Activated T-cell treated with anti-CD3 and anti-CD28 coated beads for 4 hours (primary cell): ENCODE measurements at places on chromosomes 6 and 20.

DNA sequence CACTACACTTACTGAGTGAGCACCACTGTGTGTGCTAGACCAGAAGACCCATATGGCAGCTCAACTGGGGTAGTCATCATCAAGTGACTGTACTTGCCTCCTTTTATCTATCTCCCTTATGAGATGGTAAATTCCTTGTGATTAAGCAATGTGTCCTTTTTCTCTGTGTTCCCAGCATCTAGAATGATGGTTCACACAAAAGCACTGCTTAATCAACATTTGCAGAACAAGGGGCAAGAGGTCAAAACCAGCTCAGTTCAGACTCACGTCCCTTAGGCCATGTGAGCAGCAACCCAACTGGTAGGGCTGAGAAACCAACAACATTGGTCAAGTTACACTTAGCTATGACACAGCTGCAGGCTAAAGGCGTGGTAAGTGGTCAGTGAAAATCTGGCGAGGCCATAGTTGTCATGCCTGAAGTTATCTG lies 10.0 kb downstream of the TRAM2 start:
- no peak for DNase-seq

DNA sequence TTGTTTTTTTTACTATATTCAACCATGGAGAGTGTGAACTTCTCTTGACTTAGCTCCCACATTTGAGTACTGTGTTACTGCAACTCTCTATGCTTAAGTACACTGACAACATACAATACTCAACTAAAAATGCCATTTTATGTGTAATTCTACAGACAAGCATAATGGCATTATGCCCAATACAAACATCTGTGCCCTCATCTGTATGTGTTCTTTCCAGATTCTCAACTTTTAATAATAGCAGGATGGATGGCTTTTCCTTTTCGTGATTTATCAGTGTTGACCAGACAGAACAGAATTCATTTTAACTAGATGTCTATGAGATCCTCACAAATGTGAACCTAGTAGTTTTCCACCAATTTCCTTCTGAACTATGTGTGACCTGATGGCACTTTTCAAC lies 84.2 kb upstream of the MARCKS start:
- DNase-seq, result no peak

GRCh38 chr6:17250237-17250636 lies 30.9 kb upstream of the RBM24 start:
- no peak for DNase-seq

DNA sequence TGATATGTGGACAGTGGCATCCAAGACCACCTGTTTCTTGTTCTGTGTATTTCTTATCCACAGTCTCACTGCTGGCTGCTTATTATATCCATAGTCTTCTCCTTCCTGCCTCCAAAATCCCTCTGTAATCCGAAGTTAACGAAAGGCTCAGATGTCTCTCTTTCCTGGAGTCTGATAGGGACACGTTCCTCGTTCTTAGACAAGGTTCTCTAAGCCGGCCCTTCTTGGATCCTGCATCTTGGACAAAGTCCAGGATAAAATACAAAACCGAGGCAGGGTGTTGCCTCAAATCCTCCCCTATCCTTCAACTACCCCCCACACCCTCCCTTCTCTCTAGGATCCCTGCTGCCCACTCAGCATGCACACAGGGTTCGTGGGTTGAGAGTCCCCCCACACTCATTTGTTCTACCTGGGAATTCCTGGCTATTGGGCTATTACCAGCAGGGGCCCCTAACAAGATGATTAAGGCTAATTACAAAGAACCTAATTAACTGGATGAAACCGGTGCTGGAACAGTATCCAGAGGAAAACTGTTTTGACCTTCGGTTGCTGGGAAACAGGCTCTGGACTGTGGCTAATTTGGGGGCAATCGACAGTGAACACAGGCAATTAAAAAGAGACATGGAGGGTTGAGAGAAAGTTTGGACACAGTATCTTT lies 32.7 kb upstream of the MRPS10 start:
- DNase-seq, result no peak
